ENCODE measurements at places on chromosomes 11 and 22.
A peak's percentile ranks its signal among the peaks of the same experiment; 100 is the strongest.

DNA sequence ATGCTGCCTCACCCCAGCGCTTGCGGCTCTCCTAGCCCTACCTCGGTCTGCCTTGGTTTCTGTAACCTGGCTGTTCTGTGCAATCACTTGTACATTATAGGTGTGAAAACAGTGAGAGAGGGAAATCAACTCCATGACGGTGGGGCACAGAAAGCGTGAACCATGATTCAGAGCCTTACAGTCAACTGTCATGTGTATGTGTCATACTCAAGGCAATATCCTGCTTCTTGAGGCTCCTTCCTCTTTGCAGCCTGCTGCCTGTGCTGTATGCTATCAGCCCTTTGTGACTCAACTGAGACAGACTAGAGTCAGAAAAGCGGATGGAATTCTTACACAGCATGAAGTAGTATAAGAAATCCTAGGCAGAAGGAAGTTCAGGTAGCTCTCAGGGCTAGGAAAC is 2.1 kb downstream of the NRIP3 start:
- DNase-seq = peak; percentile 97

DNA sequence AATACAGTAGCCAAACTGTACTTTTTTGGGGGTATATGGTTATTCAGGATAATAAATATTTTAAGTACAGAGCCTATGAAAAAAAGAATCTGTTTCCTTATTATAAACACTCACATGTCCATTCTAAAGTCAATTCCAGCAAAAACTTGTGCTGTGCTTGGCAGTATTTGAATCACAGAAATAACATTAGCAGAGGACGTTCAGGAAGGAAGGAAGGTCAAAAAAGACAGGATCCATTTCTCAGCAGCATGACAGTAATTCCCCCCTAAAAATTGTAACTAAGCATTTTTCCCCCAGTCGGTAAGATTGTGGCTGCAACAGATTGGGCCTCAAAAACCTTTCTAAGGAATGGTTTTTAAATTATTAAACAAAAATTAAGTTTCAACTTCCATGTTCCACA is 124.8 kb downstream of the ATG16L2 start:
- DNase-seq = no peak

DNA sequence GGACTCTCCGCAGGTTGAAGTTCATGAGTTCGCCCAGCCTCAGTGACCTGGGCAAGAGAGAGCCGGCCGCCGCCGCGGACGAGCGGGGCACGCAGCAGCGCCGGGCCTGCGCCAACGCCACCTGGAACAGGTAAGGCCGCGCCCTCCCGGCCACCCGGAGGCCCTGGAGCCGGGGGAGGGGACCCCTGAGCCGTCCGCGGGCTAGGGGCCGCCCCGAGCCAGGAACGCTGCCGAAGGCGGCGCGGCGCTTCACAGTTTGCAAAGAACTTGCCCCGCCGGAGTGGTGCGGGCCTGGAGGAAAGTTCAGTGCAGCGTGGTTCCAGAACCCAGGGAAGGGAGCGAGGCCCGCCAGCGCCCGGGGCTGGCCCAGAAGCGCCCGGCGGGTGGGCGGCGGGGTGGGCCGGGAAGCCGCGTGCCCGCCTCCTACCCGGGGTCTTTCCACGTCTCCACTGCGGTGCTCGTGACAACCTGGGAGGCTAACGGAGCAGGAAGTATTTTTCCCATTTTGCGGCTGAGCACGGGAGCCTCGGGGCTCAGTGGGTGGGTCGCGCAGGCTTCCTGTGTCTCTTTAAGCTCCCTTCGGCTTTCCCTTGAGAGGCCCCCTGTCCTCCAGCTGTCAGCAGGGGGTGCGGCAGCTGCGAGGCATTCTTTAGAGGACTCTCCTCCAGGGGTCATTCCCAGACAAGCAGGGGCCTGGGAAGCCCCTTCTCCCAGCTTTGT is 635 bp downstream of the PRR5 start:
- DNase-seq = no peak

GRCh38 chr11:78804991-78805390 is 230.3 kb upstream of the NARS2 start:
- no peak for DNase-seq

DNA sequence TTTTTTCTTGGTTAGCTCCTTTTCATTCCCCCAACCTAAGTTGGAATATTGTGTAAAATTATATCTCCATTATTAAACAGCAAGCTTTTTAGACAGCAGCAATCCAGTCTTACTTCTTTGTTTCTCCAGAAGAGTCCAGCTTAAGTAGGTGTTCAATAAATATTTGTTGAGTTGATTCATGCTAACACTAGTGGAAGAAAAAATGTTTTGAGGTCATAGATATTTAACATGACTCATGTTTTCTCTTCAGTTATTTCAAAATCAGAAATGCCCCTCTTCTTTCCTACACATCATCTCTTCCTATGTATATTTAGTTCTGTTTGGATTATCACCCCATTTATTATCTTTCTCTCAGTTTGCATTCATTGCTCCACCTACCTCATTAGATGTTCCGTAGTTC is 20.3 kb downstream of the CCDC83 start:
- DNase-seq = peak; percentile 91

GRCh38 chr22:44603767-44604166 is 98.2 kb upstream of the PRR5 start:
- DNase-seq = no peak

DNA sequence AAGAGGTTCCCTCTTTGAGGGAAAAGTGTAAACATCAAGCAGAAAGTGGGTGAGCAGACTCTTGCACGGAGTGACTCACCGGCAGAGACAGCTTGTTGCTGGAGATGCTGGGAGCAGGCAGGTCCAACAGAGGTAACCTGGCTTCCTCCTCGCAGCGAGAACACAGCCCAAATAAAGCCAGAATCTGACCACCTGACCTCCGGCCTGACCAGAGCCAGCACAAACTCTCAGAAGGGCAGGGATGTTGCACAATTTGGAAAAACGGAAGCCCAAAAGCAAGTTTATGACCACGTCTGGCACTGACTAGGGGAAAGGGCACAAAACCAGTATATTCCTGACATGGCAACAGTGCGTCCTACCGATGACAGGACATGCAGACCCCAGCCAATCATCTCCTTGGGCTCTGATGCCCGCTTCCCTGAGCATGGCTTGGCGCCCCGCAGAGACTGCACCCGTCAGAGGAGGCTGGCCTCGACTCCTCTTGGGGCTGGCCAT is 5.4 kb downstream of the SMCO4 start:
- DNase-seq = peak; percentile 18

DNA sequence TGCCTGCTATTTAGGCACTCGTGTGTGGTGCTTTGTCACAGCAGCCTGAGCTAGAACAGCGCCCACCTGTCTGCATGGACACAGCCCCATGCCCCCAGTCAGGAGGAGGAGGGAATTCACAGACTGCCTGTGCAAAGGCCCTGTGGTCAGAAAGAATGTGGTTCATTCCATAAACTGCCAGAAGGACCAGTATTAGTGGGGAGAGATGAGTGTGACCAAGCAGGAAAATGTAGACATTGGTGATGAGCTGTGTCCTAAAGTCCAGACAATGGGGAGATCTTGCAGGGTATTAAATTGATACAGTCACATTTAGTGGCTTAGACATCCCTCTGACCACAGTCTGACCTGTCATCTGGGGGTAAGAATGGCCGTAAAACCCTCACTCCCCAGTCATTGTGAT is 83.7 kb upstream of the LINC01488 start:
- no peak for DNase-seq

- DNase-seq = peak; percentile 24
Observed at GRCh38 chr22:36619797-36620399, 83.7 kb downstream of the CACNG2 start.

DNA sequence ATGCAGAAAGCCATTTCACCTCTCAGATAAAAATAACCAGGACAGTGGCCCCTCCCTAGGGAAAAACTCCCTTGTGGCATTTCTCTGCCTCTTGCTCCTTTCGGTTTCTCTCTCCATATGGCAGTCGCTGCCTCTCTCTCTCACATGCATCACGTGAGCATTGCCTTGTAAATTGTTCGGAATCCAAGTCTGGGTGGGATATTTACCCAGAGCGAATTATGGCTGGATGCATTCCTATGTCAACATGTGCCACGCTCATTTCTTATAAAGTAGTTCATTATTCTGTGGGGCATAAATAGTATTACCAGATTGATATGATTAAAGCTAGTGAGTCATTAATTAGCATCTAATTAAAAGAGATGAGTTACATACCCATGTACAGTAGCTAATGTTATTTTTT is 392.9 kb downstream of the INSC start:
- DNase-seq = no peak

- no peak for DNase-seq
Observed at GRCh38 chr11:84165139-84165538, 879.0 kb upstream of the CCDC90B start.

DNA sequence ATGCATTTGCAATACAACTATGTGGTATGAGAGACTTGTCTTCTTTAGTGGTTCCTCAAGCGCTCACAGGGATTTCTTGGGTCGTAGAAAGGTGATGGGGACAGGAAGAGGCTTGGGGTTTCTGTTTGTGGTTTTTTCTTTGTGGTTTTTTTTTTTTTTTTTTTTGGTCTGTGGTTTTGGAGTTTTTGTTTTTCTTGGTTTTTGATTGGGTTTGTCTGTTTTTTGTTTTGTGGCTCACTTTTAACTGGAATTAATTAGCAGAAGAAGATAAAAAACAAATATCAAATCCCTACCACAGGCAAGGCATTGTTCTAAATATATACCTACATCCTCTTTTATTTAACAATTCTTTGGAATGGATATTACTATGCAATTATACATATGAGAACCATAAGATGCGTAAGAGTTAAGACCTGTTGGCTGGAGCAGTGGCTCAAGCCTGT is 5.5 kb downstream of the TTC28 start:
- DNase-seq = no peak

DNA sequence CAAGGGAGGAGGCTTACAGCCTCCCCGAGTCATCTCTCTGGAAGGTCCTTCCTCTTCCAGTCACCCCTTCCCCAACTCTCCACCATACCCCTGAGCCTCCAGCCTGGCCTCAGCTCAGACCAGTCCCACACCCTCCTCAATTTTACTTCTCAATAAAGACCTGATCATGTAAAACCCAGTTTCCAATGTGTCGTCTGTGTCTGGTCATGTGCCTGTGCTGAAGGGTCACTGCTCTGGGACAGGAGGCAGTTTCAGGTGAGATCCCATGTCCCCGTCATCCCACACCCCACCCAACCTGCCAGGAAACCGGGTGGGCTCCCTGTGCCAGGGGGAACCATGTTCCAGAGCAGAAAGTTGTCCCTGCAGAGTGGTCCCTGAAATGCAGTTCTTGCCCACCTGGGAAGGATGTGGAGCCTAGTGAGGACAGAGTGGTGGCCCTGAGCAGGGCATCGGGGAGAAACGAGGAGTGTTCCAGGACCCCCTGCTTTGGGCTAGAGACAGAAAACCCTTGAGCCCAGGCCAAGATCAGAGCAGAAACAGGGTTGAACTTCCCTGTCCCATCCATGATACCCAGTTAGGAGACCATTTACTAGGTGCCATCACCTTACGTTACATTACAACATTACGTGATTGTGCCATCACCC is 19.4 kb downstream of the IGLL5 start:
- no peak for DNase-seq

- no peak for DNase-seq
Observed at GRCh38 chr11:3796346-3796745, 1.0 kb downstream of the NUP98 start.

DNA sequence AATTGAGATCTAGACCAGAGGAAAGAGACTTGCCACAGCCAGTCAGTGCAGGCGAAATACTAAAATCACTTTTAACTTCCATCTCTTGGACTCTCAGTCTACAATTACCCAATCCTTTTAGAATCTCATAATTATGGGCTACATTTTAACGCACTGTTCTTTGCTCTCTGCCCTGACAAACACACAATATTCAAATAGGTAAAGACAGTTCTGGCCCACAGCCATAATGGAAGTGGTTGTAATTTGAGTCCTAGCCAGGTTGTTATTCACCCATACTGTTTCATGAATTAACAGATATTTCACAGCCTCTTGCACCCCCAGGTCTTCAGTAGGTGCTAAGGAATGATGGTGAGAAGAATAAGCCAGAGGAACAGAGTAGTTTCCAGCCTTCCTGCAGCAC is 830 bp downstream of the C11orf97 start:
- DNase-seq = peak; percentile 77

DNA sequence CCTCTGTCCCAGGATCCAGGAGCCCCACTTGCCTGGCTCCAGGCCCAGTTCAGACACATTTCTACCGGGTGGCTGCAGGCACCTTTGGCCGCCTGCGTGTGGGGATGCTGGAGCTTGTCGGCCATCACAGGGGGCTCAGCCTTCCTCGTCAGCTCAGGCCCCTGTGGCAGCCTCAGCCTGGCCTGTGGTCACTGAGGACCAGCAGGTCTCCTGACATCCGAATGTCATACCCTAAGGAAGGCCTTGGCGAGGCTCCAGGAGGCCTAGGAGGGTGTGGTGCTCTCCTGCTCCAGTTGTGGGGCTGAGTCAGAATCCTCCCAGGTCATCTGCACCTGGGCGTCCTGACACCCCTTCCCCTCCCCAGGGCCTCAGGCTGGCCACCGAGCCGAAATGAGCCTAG is 14.9 kb upstream of the SOX10 start:
- peak; percentile 74 for DNase-seq

GRCh38 chr11:120041625-120042024 is 96.3 kb downstream of the TRIM29 start:
- peak; percentile 26 for DNase-seq

DNA sequence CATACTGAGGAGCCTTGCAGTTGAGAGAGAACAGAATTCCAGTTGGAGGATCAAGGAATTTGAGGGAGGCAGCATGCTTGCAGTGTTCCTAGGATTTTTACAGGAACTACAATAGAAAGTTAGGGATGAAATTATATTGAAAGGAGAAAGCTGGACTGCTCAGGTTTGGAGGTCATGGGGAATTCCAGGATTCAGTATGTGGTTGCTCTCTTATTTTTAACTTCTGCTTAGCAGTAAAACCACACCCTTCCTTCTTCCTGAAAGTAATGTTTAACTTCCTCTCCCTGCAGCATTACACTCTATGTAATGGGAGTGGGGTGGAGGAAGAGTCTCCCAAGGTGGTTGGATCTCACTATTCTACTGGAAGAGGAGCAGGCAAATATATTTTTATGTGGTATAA is 31.3 kb downstream of the CTNND1 start:
- peak; percentile 65 for DNase-seq

- no peak for DNase-seq
Observed at GRCh38 chr11:16295592-16295991, 60.8 kb downstream of the SOX6 start.

- peak; percentile 94 for DNase-seq
Observed at GRCh38 chr11:62553080-62553838, 6.7 kb upstream of the AHNAK start.

DNA sequence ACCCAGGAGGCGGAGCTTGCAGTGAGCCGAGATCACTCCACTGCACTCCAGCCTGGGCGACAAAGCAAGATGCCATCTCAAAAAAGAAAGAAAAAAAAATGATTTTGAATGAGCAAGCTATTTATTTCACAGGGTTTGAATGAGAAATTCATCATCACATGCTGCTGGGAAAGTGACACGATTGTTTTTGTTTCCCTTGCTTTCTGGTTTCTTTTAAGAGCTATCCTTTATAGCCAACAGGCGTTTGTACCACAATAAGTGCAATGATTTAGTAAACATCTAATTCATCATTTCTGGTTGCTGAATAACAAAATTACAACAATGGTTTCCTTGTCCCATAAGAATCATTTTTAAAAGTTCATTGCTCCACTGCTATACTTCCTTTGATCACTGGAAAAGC is 129.9 kb downstream of the GUCY1A2 start:
- no peak for DNase-seq

Data from bronchial epithelial cell (primary cell).